ENCODE measurements at places on chromosomes 2 and 18.

- DNase-seq, result no peak
These were observed 24.8 kb upstream of the TUBB6 start for GRCh38 chr18:12283256-12283655.

DNA sequence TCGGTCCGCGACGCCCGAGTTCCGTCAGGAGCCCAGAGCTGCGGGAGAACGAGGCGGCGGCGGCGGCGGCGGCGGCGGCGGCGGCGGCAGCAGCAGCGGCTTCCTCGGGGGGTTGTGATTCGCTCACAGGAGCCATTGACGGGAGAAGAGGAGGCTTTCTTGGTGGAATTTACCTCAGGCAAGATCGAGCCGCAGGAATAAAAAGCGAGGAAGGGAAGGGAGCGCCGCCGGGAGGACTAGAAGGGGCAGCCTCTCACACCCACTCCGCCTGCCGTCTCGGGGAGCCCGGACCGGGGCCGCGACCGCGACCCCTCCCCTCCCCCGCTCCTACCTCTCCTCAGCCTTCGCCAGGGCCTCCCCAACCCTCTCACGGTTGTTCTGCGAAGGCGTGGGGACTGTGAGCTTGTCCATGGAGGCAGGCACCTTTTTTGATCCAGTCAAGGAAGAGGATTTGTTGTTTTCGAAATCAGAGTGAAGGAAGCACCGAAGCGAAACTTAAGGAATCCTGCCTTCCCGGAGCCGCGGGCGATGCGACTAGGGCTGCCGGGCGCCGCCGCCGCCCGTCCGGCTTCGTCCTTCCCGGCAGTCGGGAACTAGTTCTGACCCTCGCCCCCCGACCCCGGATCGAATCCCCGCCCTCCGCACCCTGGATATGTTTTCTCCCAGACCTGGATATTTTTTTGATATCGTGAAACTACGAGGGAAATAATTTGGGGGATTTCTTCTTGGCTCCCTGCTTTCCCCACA lies 506 bp downstream of the BMPR2 start:
- peak; percentile 61 for DNase-seq

GRCh38 chr18:77160515-77160914 lies 27.9 kb upstream of the MBP start:
- no peak for DNase-seq

DNA sequence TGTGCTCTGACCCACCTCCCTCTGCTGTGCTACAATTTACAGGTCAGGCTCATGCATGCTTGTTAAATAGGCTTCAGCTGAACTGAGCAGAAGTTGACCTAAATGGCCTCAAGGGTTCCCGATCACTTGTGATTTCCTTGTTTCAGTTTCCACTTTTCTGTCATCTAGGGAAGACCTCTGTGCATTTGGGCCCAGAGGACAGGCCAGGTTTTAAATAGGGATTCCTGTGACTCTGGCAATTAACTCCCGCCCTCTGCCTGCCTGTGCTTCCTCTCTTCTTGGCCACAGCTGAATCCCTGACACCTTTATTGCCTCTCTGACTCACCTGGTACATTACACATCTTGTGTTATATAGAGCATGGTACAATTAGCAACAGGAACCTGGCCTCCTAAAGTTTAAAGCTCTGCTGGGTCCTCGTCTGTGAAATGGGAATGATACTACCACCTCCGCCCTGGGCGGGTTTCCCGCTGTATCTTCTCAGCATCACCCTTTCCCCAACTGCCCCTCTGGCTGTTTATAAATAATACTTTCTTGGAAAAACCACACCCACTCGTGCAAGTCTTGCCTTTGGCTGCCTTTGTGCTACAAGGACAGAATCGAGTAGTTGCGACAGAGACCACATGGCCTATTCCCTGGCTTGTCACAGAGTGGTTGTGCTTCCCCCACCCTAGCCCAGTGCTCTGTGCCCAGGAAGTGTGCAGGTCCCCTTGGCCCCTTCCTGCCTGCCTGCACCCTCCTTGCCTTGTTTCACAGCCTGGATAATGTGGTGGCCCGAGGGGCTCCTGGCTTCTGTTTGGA lies 7.9 kb downstream of the CABLES1 start:
- peak; percentile 75 for DNase-seq

DNA sequence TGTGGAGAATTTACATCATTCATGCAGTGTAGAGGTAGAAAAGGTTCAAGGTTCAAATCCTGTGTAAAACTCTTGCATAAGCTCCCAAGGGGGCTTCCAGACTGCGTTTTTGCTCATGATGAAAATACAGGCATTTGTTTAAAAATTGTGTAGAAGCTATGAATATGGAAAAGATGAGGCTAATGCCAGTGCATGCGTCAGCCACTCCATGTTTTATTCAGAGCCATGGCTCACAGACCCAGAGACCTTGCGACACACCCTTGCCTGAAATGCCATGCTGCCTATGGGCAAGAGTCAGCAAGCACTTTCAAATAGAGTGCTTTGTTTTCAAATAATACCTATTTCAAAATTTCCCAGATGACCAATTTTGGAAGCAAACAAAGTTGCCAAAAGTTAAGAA lies 262.3 kb downstream of the TRIB2 start:
- DNase-seq, result no peak

DNA sequence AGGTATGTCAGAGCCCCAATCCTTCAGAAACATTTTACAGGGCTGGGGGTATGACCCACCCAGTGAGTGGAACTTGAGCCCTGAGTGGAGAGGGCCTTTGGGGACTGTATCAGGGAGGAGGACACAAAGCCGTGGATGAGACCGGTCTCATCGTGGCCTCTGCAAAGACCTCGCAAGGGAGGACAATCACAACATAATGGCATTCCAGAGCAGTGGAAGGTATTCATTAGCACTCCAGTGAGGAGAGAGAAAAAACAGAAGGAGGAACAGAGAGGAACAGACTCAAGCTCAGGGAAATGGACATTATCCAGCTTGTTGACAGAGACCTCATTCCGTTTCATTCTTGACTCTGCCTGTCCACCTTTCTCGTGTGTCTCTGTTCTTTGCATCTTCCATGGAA lies 38.8 kb upstream of the CTAGE1 start:
- no peak for DNase-seq

- no peak for DNase-seq
These were observed 22.6 kb upstream of the DAPL1 start for GRCh38 chr2:158772306-158773078.

- DNase-seq, result no peak
These were observed 143.3 kb upstream of the BCL2L11 start for GRCh38 chr2:110977403-110977802.

DNA sequence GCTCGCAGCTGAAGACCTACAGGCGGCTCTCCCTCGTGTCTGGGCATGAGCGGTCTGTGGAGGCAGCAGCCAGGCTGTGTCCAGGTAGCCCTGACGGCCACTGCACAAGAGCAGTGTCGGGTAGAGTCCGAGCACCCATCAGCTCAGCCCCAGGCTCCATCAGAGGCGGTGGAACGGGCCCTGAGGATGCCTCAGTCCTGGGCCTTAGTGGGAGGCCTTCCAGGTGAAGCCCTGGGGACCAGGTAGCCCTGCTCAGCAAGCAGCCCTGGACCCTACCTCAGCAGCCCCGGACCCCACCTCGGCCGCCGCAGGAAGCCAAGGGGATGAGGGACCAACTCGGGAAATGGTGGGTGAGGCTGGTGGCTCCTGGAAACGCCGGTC lies 21.3 kb upstream of the KLF11 start:
- DNase-seq, result peak; percentile 36

- DNase-seq, result no peak
These were observed 10.9 kb upstream of the FZD7 start for GRCh38 chr2:202022755-202023154.

DNA sequence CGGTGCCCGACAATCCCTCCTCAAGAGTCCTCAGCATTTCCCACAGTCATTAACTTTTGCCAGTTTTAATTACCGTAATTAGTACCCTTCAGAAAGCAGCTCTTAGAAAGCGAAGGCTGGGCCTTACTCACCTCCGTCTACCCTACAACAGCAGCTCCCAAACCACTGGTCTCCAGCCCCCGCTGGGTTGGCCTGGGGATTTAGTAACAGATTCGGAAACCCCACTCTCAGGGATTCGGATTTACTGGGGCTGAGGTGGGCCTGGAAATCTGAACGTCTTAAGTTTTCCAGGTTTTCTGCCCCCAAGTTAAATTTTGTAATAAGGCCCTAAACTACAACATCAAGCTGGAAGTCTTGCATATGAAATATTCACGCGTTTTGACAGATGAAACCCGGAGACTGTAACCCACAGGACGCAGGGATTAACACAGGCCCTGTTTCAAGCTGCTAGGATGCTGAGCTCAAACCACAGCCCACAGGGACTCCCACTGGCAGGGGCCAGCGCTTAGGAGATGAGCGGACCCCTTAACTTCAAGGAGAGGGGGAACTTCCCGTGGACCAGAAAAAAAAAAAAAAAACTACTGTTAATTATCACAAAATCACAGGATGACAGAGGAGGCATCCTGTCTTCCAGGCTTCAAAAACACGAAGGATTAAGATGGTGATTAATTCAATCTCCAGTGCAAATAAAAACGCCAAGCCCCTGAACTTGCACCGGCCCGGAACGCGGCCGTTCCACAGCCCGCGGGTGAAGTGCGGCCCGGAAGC lies 985 bp downstream of the ILKAP start:
- DNase-seq, result no peak

DNA sequence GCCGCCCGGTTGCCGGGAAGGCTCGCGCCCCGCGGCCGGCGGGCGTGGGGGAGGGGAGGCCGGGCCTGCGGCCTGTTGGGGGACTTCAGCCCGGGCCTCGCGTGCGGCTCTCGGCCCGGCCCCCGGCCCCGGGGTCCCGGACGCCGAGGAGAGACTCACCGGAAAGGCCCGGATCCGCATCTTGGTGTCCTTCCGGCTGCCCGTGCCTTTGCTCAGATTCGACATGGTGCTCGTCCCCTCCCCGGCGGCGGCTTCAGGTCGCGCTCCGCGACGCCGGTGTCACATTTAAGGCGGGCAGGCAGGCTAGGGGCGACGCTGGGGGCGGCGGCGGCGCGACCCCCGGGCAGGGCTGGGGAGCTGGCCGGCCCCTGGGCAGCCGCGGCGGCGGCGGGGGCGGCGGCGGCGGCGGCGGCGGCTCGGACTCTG lies 365 bp downstream of the CUL3 start:
- DNase-seq, result peak; percentile 71

DNA sequence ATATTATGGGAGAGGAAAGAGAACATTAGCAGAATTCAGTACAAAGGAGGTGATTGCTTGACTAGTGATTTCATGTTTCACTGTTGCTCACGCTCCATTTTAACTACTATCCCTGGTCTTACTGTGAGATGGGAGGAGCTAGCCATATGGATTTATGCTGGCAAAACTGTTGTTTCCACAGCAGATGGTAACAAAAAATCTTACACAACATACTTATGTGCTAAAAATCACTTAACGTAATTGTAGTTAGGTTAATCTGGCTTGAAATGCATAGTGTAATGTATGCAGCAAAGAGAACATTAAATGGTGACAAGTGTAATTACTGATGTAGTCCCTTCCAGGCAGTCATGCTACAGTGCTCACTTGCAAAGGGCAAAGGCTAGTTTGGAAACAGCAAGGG lies 155.6 kb upstream of the LYPD1 start:
- DNase-seq, result no peak

DNA sequence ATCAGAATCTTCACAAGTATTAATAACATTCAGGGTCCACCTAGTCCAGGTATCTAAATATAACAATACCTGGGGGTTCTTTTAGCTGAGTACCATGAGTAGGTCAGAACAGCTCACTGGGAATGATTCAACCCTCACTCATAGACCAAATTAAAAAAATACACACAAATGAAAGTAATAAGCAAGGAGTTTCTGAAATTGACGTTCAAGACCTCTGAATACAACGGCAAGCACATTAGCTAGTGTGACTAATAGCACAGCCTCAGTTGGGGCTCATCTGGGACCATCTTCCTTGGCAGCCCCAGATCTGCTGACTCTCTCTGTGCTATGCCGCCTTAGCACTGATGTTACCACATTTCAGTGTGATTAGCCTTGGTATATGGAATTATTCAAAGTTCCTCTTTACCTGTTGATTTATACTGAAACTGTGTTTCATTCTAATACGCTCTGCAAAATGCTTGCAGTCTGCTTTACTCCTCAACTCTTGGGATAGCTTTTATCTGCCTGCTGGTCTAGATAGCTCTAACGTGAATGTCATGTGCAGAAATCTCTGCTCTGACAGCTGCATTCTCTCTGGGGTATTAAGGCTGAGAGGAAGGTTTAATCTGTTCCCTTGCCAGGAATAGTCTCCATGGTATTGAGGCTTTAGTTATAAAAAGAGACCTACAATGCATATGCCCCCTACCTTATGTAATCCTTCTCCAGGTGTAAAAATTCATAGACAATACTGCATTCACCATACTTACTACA lies 153.3 kb downstream of the METTL4 start:
- DNase-seq, result no peak

GRCh38 chr2:127690696-127691095 lies 10.6 kb upstream of the SFT2D3 start:
- DNase-seq, result no peak

DNA sequence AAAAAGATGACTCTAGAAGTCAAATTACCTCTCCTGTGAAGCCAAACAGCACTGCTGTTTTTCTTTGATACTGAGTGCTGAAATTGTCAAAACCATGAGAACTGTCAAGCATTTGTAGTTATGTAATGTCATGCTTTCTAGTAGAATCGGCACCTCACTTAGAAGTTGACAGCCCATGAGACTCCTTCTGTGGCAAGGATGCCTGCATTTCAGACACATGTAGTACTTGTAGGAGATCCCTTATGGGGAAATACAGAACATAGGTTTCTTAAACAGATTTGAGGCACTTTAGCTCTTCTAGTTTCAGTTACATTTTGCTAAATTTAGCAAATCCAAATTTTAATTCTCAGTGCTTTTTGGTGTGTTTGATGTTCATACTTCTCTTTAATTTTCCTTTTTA lies 15.7 kb downstream of the ZNF407 start:
- DNase-seq, result no peak

GRCh38 chr2:69047625-69048145 lies 34.7 kb downstream of the ANTXR1 start:
- DNase-seq, result no peak

- DNase-seq, result no peak
These were observed 205.9 kb downstream of the BABAM2 start for GRCh38 chr2:28096421-28096820.

- no peak for DNase-seq
These were observed 359.9 kb upstream of the FSHR start for GRCh38 chr2:49514201-49514600.

DNA sequence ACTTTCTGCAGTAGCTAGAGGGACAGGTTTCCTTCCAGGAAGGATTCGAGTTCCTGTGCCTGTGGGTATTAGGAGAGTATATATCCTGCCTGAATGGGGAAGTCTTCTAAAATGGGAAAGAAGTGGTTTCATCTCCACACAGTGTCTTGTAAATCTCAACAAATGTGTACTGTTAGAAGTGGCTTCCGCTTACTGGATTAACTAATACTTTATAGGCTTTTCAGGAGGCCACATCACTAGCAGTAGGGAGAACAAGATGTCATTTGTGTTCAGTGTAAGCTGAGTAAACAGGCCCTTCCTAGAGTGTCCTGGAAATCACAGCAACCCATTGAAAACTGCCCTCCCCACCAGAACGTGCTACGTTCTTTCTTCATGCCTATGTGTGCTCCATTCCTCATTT lies 12.5 kb upstream of the POLR1B start:
- DNase-seq, result no peak

All from aorta (tissue), 5 donors.